ENCODE measurements at places on chromosomes 7 and 10.

DNA sequence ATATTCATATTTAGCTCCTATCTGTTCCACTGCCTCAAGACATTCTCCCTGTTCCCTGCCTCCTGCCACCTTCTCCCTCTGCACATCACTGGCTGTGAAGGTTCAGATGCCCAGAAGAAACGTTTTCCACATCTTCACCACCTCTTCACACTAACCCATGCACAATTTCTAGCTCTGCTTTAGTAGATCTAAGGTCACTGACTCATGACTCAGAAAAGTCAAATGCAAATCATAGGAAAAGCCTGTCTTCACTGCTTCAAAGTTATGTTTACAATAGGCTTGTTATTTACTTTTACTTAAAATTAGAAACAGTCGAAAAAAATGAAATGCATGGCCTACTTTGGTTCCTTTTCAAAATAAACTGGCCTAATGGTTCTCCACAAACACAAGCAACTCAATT, 2.5 kb downstream of the SCRN1 start:
- DNase-seq: no peak

DNA sequence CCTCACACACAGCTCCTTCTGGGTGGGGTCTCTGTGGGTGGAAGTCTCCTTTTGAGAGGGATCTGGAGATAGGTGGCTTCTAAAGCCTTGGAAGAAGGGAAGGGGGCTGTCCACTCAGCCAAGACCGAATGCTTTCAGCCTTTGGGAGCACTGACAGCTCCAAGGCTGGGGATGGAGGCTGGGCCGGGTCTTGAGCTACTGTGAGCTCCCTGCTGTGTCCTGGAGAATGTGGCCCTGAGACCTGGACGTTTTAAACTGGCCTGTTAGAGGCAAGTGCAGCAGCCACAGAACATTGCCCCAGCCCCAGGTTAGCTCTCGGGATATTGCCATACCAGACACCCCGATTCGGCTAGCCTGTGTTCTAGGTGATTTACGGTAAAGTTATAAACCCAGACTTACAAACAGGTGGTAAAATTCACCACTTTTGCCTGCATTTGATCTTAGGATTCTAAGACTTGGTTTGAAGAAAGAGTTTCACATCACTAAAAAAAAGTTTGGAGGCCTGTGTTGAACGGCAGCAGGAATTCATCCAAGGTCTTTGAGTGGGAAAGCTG, 548.5 kb upstream of the FOXK1 start:
- DNase-seq: no peak

DNA sequence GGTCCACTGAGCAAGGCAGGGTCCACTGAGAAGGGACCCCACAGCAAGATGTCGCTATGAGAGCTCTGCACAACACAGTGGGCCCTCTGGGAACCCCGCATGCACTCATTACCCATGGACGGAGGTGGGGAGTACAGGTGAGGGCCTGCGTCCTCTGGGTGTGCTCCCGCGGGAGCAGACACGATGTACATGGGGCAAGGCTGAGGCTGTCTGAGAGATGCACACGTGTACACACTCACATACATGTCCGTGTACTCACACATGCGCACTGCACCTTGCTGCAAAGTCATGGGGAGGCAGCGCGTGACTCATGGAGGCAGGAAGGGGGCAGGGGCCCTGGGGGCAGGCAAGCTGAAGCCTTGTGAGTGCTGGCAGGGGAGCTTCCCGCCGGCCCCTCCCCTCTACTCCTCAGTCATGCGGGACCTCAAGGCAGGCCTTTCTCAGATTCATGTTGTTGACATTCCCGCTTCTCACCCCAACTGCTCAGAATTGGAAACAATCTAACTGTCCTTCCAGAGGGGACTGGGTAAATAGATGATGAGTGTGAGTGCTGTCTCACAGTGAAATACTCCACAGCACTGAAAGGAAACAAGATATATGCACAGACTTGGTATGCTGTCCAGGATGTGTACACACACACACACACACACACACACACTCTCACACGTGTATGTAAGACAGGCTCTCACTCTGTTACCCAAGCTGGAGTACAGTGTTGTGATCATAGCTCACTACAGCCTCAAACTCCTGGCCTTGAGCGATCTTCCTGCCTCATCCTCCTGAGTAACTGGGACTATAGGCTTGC, 40.0 kb downstream of the GOLGA7B start:
- no peak for DNase-seq

GRCh38 chr10:65194555-65194954, 1673.4 kb downstream of the REEP3 start:
- no peak for DNase-seq

DNA sequence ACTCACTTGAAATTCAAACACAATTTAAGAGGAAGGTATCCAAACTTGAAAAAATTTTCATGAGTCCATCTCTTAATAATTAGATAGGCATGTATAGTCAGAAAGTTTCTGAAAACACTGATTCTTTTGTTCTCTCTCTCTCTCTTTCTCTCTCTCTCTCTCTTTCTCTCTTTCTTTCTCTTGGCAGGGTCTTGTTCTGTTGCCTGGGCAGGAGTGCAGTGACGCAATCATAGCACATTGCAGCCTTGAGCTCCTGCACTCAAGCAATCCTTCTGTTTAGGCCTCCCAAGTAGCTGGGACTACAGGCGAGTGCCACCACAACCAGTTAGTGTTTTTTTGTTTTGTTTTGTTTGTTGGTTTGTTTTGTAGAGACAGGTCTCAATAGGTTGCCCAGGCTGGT, 59.3 kb downstream of the PRTFDC1 start:
- no peak for DNase-seq

GRCh38 chr10:101573885-101574753, 13.9 kb downstream of the POLL start:
- no peak for DNase-seq

DNA sequence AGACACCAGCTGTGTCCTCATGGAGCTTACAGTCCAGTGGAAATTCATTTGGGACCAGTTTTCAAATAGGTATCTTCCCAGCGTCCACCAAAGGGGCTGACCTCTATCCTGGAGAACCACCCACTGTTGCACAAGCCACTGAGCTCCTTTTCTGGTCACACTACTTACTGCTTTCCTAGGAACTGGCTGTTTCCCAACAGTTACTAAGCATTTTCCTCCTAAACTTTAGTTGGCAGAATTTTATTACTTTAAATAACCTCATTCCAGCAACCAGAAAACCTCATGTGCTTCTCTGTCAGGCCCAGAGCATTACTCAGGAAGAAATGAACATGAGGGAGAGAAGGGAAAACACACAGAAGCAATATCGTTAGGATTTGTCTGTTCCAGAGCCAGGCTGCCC, 183.1 kb downstream of the GPAM start:
- DNase-seq: no peak

All from CD4-positive, CD25-positive, alpha-beta regulatory T cell (primary cell).